ENCODE measurements at places on chromosomes 3 and 15.

DNA sequence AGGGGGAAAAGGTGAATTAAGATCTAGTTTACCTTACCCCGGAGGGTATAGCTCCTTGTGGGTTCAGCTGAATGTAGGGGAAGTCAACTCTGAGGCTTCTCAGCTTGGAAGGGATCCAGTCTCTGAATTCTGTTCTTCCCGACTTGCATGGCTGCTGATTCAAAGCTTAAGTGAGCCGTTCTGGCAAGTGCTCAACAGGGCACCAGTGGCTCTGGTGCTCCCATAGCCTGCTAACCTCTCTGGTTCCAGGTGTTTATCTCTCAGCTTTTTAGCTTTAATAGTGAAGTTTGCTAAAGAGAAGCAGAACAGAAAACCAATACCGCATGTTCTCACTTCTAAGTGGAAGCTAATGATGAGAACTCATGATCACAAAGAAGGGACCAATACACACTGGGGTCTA, 46.3 kb upstream of the RBP1 start:
- no peak for DNase-seq

- no peak for DNase-seq
Measured at GRCh38 chr3:169289273-169289672, 374.2 kb downstream of the MECOM start.

DNA sequence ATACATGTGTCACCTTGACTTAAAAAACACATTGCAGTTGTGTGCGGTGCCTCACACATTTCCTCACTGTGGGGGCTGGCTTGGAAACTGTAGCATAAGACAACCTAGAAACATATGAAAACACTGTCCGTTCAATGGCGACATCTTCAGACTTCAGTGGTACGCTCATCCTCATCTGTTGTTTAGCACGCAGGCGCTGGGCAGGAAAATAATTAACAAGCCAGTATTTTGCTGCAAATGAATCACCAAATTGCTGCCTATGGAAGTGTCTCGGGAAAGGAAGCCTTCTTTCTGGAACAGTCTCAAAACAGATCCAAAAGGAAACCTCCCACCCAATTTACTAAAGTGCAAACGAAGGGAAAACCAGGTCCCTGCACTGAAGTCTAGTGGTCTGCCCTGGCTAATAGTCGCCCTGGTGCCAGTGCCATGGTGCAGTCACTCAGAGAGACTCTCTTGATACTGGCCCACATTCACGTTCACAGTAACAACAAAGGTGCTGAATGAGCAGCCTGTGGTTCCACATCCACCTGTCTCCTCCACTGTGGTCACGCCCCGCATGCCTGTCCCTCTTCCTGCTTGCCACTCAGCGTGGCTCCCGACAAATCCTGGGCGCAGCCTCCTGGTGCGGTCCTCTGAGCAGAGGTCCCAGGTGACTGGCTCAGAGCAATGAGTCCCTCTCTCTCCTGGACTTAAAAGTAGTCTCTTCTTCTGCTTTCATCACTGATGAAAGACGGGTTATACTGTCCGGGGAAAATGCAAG, 35.6 kb upstream of the MUC13 start:
- DNase-seq, result no peak

GRCh38 chr15:56963126-56963525, 44.7 kb downstream of the TCF12 start:
- DNase-seq, result no peak

DNA sequence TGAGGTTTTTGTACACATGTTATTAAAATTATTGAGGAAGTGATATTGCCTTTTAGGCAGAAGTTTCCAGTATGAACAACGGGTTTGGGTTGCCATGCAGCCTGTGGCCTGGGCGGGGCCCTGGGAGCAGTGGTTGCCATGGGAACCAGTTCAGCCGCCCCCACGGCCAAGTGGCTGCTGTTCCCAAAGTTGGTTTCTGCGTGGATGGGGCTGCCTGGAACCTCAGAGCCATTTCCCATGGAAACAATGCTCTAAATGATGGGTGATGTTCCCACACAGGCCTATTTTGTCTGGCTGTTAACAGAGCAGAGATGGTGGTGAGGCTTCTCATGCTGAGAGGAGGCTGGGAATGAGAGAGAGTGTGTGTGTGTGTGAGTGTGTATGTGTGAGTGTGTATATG, 19.5 kb downstream of the MRAS start:
- DNase-seq, result no peak

- no peak for DNase-seq
Measured at GRCh38 chr3:120604382-120604781, 8.2 kb downstream of the NDUFB4 start.

GRCh38 chr15:83890587-83890986, 236.7 kb downstream of the ADAMTSL3 start:
- no peak for DNase-seq

- no peak for DNase-seq
Measured at GRCh38 chr3:119643528-119643927, 16.9 kb downstream of the POPDC2 start.
